Stimulated activated CD4-positive, alpha-beta T cell treated with anti-CD3 and anti-CD28 coated beads, Interleukin-1b, Interleukin-23, amount 100 ng/mL, for 1 hour (primary cell): ENCODE measurements at places on chromosomes 3 and 15.

GRCh38 chr3:153369561-153370374 is 207.7 kb downstream of the RAP2B start:
- no peak for DNase-seq

DNA sequence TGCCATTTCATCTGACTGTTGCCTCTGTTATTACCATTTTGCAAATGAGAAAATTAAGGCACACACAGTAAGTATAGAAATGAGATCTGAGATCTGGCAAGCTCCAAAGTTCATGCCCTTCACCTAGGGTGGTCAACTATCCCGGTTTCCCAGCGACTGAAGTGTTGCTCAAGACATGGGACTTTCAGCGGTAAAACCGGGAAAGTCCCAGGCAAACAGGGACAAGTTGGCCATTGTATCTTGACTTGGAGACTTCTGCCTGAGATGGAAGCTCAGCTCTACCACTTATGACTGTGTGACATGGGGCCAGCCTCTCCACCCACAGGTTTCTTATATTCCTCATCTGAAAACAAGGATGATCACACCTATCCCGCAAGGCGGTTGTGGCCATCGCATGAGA is 55.6 kb upstream of the TPM1 start:
- DNase-seq = no peak

GRCh38 chr3:117404141-117404540 is 694.6 kb downstream of the TUSC7 start:
- no peak for DNase-seq

DNA sequence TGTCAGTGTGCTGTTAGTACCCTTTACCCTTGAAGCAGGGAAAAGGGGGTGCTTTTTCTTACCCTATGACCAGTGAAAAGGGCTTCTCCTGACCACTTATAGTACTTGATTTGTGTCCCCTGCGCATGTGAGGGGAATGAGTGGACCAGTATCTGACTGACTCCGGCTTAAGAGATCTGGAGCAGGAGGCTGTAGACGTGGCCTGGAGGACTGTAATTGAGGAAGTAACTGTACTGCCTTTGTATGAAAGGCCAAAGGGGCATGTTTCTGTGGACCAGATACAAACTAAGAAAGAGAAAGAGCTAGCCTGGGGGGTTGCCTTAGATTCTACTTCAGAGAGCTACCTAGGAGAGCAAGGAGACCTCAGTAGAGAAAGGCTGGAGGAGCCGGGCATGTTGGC is 89.9 kb upstream of the TBL1XR1 start:
- DNase-seq = no peak

GRCh38 chr3:172766241-172766640 is 15.7 kb downstream of the ECT2 start:
- no peak for DNase-seq

GRCh38 chr15:88852476-88852875 is 42.9 kb downstream of the HAPLN3 start:
- DNase-seq = no peak

DNA sequence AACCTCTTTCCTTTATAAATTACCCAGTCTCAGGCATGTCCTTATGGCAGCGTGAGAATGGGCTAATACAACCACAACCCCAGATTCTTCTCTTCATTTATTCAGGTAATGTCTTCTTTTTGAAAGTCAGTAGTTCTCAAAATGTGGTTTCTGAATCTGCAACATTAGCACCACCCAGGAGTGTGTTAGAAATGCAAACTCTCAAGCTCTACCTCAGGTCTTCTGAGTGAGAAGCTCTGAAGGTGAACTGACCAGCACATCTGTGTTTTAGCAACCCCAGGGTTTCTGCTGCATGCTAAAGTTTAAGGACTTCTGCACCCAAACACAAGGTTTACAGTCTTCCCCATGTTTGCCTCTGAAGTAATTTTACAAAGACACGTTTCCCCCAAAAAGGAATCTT is 22.3 kb upstream of the TRIM59 start:
- DNase-seq = no peak

- no peak for DNase-seq
Observed at GRCh38 chr15:88246081-88246480, 10.5 kb downstream of the NTRK3 start.

DNA sequence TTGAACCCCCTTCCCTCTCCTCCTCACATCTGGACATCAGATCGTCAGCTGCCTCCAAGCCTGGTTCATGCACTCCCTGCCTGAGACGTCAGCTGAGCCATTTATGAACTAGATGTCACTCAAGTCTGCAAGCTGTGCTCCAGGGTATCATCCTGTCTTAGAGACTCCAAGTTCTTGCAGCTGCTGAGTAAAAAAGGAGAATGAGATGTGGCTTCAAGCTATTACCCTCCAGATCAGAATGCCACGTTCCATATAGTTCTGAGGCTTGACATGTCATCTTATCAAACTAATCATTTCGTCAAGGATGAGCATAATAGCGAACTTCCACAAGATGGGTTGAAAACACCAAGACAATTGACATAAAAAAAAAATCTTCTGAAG is 766.3 kb downstream of the TBL1XR1 start:
- DNase-seq = no peak

- DNase-seq = no peak
Observed at GRCh38 chr3:149813367-149814281, 609 bp downstream of the RNF13 start.

DNA sequence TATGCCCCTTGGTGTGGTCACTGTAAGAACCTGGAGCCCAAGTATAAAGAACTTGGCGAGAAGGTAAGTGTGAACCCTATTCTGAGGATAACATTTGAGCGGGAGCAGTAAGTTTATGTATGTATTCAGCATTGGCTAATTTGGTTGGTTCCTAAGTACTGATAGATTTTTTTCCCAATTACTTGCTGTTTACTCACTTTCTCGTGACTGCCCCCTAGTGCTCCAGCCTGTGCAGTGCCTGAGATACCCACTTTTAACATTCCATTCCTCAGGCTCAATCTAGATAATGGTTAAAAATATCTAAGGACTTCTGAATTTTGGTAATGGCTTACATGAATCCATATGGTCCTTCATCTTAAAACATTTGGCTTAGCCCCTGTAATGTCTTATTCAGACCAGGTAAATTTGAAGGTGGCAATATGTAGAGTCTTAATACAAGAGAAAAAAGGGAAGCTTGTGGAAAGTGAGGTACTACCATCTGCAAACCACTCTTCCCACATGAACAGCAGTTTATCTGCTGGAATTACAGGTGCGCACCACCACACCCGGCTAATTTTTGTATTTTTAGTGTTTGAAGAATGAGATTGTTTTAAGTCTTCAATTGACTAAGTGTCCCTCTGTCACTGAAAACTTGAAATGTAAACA is 7.1 kb downstream of the ELL3 start:
- DNase-seq = no peak

- DNase-seq = no peak
Observed at GRCh38 chr3:100966049-100966491, 27.2 kb downstream of the ABI3BP start.

DNA sequence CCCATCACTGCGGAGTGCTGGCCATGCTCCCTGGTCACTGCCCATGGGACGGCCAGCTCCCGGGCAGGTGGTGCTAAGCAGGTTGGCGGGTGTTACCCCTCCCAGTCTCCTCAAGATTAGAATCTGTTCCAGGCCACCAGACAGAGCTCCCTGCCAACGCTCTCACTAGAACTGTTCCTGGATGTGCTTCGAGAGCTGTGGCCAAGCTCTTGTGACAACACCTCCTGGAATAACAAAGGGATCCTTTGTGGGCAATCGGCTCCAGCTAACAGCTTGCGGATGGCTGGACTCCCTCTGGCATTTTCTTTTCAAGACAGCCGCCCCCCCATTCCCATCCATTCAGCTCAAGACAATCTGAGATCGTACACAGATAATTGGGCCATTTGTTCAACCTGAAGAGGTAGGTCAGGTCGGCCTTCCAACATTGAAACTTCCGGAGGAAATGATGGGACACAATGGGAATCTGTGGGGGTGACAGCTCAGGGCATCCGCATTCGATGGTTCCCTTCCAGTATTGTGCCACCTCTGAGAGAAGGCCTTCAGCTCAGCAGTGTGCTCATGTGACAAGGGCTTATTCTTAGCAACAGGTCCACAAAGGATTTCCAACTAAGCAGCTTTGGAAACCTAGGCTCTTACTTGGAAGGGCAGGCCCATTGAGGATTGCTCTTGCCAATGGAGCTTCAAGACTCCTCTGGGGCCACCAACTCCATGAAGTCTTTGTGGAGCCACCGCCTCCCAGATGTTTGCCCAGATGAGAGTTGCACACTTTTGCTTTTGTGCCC is 11.6 kb upstream of the EPHB3 start:
- DNase-seq = no peak

- no peak for DNase-seq
Observed at GRCh38 chr3:65178703-65179102, 490.9 kb upstream of the ADAMTS9 start.

- no peak for DNase-seq
Observed at GRCh38 chr3:71025010-71025409, 558.5 kb downstream of the FOXP1 start.

- no peak for DNase-seq
Observed at GRCh38 chr3:52454938-52455282, 494 bp upstream of the NISCH start.

- no peak for DNase-seq
Observed at GRCh38 chr3:30510596-30510995, 95.8 kb upstream of the TGFBR2 start.

DNA sequence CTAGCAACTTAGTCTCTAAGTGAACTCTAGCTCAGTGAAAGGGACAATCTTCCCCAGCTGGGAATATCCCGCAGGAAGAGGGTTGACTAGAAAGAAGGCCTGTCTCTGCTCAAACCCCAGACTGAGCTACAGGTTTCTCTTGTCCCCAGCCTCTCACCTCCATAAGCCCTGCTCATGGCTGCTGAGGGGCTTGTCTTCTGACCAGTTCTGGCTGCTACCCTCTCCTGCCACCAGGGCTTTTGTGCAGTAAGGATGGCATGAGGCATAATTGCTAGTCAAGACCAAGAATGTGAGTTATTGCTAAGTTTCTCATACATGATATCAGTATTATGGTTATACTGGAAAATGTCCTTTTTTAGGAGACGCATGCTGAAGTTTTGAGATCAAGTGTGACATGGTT is 21.3 kb downstream of the WDR53 start:
- no peak for DNase-seq

DNA sequence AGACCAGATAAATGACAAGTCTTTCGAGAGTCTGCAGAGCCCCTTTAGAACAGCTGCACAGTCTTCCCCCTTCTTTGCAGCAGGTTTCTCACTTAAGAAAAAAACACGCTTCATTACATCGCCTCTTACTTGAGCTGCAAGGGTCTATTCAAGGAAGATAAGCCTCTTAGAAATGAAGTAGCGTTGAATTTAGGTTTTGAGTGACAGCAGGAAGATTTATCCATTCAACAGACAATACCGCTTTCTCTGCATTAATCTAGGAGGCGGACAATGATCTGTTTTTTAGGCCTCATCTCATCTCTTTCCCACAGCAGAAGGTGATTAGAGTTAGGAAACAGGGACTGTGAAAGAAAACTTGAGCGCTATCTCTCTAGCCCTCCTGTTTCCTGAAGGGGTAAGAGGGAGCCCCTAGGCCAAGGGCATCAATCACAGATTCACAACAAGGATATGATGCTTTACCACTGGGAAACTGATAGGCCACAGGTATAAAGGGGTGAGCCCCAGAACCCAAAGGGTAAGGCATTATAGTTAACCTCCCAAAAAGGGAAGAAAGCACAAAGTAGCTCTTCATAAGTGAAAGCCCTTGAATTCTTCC is 84.3 kb downstream of the MECOM start:
- no peak for DNase-seq

DNA sequence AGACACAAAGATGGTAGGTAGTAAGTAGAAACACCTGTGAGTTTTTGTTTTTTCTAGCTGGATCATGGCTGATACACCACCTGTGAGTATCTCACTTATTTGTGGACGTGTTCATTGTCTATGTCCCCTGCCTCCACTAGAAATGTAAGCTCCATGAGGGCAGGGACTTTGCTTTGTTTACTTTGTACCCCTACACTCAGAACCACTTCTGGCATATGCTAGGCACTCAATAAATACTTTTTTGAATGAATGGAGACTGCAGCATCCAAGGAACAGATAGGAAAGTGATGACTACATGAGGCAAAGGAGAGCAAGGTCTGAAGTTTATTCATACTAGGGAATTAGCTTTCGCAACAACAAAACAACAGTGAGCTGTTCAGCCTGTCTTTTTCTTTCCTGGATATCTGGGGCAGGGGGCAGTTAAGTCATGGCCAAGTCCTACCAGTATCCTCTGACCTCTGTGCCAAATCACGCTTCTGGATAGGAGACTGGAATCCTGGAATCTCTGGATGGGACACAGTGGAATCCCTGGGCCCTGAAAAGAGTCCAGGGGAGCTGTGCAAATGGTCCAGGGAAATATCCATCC is 11.6 kb upstream of the EPB42 start:
- DNase-seq = no peak

- DNase-seq = no peak
Observed at GRCh38 chr3:128448491-128448890, 18.2 kb downstream of the DNAJB8 start.

GRCh38 chr3:170714122-170714521 is 128.2 kb upstream of the SLC7A14 start:
- DNase-seq = no peak

GRCh38 chr15:34802371-34802770 is 7.0 kb upstream of the ACTC1 start:
- DNase-seq = no peak

DNA sequence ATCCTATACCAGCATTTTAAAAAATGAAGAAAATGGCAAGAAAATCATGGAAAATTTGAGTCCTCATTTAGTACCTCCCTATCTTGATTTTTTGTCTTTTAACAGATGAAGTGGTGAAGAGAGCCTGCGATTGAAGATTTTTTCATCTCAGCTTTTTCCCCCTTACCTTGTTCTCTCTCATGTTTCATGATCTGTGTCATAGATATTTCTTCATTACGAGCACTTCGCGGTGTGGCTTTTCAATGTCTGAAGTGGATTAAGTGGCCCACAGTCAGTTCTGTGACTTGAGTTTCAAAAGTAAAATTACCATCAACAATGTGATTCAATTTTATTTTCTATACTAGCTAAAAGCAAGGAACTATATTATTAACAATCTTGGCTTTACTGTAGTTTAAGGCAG is 147.2 kb downstream of the FNDC3B start:
- DNase-seq = no peak

GRCh38 chr15:32041294-32041693 is 11.0 kb downstream of the CHRNA7 start:
- DNase-seq = no peak
